Sigmoid colon (tissue), 7 donors: ENCODE measurements at places on chromosomes 11 and 22. TPM values are rescaled to one million over a fixed set of nuclear protein-coding genes. Genes with fewer than 3 reads are reported as not detected.

- DNase-seq, result no peak
Observed at GRCh38 chr11:70191495-70192140, 11.5 kb upstream of the FADD start.

GRCh38 chr22:19287076-19287707, 4.3 kb downstream of the CLTCL1 start:
- DNase-seq, result no peak

DNA sequence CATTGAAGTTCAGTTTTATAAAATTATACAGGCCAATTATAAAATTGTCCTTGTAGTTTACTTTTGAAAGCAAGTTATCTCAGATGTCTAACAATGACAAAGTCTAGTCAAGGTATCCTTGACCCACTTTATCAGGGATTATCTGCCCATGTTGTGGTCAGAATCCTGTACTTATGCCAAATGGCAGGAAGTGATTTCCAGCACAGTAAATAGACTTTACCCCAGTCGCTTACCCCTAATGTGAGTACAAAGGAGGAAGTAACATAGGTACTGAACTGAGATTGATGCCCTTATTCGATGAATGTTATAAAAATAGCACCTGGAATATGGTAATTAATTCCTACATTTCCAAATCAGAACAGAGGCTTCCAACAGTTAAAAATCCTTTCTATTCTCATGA, 355.7 kb downstream of the CNTN5 start:
- no peak for DNase-seq

GRCh38 chr11:72989727-72990126, 152.4 kb downstream of the FCHSD2 start:
- DNase-seq, result no peak

GRCh38 chr11:100671471-100671870, 15.6 kb upstream of the ARHGAP42 start:
- no peak for DNase-seq

GRCh38 chr11:73335204-73335923, 27.3 kb downstream of the ARHGEF17 start:
- DNase-seq, result peak; percentile 91

- DNase-seq, result no peak
Observed at GRCh38 chr11:8164746-8165145, 4.1 kb downstream of the RIC3 start.

DNA sequence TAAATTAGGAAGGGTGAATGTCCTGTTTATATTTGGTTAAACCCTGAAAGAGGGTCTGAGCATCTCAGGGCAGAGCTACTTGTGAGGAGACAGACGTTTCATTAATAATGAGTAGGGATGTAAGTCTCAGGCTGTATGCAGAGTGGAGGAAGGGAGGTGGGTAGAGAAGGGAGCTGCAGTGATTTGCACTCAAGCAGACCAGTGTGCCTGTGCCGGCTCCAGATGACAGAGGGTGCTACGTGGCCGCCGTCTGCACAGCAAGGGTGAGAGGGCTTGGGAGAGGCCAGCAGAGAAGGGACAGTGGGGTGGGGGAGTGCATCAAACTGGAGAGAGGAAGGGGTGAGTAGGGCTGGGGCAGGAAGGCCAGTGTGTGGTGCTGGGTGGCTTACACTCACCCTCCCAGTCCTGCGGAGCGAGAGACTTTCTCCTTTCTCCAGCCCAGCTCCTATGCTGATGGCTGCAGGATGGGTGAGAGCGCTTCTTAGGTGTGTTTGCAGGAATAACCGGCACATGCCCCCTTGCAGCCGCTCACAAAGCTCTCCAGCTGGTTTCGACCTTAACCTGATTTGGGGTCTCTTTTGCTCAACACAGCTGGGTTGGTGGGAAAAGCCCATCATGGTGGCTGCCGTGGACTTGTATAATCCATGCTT, 130.6 kb downstream of the ST3GAL4 start:
- DNase-seq, result peak; percentile 53

DNA sequence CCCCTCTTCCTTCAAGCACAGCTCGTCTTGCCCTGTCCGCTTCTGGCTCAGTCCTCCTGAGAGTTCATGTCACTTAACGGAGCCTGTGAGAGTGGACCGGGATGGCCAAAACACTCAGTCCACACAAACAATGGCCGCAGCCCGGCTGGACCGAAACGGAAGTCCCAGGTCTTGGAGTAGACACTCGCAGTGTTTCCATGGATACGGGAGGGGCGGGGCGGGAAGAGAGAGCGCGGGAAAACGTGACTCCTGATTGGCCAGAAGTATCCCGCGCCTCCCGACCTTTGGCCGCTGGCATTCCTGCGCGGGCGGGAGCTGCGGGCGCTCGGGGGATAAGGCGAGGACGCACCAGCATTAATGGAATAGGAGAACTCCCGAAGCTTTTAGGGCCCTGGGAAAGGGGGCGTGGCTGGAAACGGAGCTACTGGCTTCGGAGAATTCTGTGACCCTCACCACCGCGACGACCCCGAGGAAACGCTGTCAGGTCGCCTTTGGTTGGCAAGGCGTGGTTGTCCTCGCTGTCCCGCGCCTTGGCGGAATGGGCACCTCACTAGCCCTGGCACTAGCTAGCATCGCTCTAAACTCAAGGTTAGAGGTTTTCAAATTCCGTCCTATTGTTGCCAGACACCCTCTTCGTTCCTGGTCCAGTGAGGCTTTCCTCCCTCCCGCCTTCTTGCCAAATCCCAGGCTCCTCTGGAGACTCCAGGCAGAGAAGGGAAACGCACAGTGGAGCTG, at the start of the genes NLRP14 and ZNF214:
TSS of gene NLRP14 (plus strand) at position 297 of the 735 bp plus-strand sequence. CDS start 18,108 bp downstream, outside the sequence.
TSS of gene ZNF214 (minus strand) at position 164 of the 735 bp plus-strand sequence. CDS start 17,511 bp downstream, outside the sequence.
- DNase-seq, result peak; percentile 96

DNA sequence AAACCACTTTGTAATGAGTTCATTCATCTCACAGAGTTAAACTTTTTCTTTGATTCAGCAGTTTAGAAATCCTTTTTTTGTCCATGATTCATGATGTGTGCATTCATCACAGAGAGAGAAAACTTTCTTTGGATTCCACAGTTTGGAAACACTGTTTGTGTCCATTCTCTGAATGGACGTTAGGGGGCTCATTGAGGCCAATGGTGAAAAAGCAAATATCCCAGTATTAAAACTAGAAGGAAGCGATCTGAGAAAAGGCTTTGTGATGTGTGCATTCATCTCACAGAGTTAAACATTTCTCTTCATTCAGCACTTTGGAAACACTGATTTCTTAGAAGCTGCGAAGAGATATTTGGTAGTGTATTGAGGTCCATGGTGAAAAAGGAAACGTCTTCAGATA, 155.6 kb upstream of the TRIM48 start:
- DNase-seq, result no peak

DNA sequence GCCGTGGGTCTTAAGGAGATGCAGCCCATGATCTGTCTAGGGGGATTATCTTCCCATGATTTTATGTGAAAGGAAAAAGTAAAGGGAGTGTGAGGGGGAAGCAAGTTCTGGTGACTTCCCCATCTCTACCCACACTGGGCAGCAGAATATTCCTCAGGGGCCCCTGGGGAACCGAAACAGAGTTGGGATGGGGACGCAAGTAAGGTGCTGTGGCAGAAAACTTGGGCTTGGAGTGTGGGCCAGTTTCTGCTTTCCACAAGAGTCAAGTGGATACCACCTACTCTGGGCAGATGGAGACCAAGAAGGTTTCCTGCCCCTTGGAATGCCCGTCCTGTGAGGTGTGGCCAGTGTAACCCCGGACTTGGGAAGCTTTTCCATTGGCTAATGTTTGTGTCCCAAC, 64.4 kb downstream of the SGSM3 start:
- no peak for DNase-seq

DNA sequence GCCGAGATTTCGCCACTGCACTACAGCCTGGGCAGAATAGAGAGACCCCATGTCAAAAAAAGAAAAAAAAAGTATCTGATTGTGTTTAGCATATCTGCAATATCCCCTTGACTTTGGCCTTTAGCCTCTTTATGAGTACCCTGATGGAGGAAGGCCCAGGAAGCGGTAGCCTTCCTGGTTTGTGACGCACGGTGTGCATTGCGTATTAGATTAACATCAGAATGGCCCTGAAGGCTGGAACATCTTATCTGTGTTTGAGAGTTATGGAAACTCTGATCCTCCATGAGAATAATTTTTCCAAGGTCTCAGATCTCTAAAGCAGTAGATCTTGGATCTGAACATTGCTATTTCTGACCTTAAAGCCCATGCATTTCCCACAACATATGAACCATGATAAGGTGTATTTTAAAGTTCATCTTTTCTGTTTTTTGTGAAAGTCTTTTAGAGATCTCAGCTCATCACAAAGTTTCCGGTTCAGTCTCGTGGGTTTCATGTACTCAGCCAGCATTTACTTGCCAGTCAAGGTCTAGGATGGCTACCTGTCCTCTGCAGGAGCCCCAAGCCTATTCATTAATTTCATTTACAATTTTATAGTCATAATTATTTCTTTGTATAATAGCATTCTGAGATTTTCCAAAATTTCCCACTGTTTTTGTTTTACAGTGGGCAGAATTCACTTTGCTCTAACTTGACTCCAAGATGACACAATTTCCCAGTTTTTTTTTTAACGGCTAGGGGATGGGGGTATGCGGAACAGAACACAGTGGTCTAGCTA, 605 bp upstream of the FDX1 start:
- DNase-seq, result no peak

GRCh38 chr22:22401381-22401780, 107.2 kb downstream of the ZNF280B start:
- DNase-seq, result no peak

- DNase-seq, result peak; percentile 67
Observed at GRCh38 chr11:67252831-67253239, 13.4 kb upstream of the GRK2 start.

- DNase-seq, result no peak
Observed at GRCh38 chr22:20802922-20803553, 29.1 kb downstream of the SERPIND1 start.

DNA sequence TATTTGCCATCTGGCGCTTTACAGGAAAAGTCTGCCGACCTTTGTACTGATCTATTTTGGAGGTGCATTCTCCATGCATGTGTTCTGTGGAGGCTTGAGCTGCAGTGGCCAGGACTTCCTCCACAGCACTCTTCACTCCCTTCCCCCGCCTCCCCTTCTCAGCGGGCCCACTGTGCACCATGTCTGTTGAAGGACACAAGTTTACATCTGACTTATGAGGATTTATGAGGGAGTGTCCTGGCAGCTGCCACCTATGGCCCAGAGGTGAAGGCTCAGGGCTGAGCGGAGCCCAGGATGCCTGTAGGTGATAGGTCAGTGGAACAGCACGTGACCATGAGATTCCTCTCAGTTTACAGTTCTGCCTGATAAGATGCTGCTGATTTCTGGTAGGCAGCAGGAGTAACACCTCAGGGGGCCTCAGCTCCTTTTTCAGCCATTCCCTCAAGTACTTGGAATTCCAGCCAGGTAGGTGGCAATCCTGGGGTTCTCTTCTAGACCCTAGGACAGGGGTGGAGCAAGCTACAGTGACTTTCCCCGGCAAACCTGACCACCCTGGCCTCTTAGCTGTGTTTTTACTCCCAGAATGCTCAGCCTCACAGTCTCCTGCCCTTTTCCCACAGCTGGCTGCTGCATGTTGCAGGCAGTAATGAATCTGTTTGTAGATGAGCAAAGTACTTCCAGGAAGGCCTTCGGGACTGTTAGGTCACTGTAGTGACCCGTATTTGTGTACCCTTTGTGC, 59.9 kb downstream of the PPFIBP2 start:
- DNase-seq, result no peak

- DNase-seq, result no peak
Observed at GRCh38 chr11:64482588-64482987, 108.4 kb upstream of the SLC22A12 start.

- no peak for DNase-seq
Observed at GRCh38 chr11:80041136-80042000, 600.5 kb upstream of the TENM4 start.

DNA sequence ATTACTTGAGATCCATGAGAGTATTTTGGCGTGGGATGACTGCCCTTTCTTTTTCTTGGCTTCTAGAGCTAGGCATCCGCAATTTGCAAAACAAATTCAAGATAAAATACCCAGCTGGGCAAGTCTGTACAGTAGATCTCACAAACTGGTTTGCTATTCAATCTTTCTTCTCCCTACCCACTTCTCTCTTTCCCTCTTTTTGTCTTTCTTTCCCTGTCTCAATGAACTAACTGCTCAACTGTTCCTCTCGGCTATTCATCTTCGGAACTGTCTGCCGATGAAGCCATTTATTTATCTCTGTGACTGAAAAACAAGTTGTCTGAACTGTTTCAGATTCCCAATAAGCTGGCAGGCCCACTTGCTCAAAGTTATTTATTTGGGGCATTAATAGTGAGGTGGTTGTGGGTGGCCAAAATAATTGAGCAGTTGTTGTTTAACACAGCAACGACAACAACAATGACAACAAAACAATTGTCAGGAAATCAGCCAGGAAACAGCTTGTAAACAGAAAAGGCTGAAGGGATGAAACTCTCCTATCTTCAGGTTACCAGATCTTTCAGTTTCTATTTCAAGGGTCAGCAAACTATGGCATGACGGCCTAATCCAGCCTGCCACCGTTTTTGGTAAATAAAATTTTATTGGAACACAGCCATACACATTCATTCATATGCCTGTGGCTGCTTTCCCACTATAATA, 76.0 kb upstream of the MTMR2 start:
- no peak for DNase-seq

DNA sequence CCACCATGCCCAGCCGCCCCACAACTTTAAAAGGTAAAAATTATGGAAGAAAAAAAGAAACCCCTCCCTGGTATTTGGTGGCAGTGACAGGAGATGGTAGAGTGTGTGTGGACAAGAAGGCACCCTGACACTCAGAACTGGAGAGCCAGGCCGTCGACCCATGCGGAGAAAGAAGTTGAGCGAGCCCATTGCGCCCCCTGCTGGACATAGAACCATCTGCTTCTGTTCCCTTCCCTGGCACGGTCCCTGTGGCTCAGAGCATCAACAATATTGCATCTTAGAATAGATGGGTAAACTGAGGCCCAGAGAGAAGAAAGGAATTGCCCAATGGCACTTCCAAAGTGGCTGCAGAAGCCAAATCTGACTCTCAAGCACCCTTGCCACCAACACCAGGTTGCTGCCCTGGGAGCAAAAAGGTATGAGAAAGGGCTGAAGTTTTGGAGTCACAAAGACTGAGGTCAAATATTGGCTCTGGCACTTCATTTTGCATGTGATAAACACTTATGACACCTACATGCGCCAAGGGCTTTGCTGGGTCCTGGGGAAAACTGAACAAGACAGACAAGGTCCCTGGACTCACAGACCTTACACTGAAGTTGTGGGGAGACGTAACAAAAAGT, 8.6 kb downstream of the MRPL11 start:
- DNase-seq, result peak; percentile 90

GRCh38 chr11:416757-417621, 2.2 kb upstream of the SIGIRR start:
- DNase-seq, result no peak

ARHGAP20 gene
- 2.2 TPM for total RNA-seq

OR56A5 gene
- not detected for total RNA-seq

OR51B4 gene
- total RNA-seq, result not detected

PRPF19 gene
- 37.1 TPM for total RNA-seq

EEF1G gene
- total RNA-seq, result 1,788 TPM

TP53AIP1 gene
- total RNA-seq, result not detected

HTATIP2 gene
- total RNA-seq, result 33.5 TPM

CELSR1 gene
- total RNA-seq, result 0.81 TPM

RRM1 gene
- 28.5 TPM for total RNA-seq

RHBDD3 gene
- total RNA-seq, result 16.1 TPM
